ENCODE measurements at places on chromosomes 2 and 18.

GRCh38 chr18:76553715-76554546 is 58.9 kb upstream of the ZNF516 start:
- no peak for DNase-seq

DNA sequence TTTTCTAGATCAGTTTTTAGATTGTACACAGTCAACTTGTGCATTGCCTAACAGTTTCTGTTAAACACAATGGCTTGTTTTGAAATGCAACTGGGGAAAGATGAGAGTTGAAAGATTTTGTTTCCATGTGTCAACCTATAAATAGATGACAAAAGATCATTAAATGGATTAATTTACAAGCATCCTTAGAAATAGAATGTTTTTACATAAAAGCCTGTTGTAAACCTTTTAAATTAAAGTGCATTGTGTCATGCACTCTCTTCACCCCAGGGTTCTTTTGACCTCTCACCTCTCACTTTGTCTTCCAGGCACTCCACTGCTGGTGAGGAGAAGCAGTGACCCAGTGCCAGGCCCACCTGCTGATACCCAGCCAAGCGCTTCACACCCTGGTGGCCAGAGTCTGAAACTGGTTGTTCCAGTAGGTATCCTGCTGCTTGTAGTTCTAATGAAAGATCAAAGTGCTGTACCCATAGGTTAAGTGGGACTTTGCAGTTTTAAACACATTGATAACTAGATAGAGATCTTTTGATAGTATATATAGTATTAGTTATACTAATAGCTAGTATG is 502.1 kb downstream of the PARD3B start:
- DNase-seq = no peak

GRCh38 chr2:33158482-33159003 is 211.8 kb downstream of the LTBP1 start:
- DNase-seq = no peak

DNA sequence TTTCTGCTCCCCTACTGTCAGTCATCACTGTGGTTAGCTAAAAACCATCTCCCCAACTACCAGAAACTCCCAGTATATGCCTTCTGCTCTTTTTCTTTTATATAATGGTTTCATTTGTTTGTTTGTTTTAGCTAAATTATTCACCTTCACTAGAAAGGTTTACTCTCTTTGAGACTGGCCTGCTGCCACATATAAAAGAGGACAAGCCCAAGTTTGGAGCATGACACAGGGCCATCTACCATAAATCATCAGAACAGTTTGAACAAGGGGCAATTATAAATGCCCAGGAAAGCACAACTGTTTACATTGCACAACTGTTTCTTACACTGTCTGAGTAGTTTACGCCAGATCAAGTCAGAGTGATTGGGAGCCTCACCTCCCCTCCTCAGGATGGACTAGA is 471.0 kb upstream of the PIK3C3 start:
- no peak for DNase-seq

- no peak for DNase-seq
Measured at GRCh38 chr2:24459224-24460161, 31.6 kb upstream of the NCOA1 start.

DNA sequence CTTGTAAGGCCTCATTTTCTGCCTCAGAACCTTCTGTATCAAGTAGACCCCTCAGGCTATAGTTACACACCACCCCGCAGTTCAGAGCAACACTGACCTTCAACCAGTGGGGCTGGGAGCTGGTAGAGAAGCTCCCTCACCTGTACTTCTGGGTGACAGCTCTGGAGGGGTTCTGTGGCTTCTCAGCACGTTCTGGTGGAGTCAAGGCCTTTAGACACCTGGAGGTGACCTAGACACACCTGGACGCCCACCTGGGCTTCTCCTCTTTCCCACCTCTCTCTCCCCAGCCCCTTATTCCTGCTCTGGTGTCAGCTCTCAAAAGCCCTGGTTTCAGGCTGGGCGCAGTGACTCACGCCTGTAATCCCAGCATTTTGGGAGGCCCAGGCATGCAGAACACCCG is 7.3 kb upstream of the CIB4 start:
- no peak for DNase-seq

Measured in A549 (cell line).